ENCODE measurements at places on chromosomes 11 and 22.

- H3K27ac ChIP-seq = no peak overlapping the region
- no peaks in the 10 kb centered on the region for H3K27me3 ChIP-seq
- no peaks in the 10 kb centered on the region for H3K36me3 ChIP-seq
- H3K4me3 ChIP-seq = no peak overlapping the region
Observed at GRCh38 chr11:101188173-101188572, 58.6 kb upstream of the PGR start.

GRCh38 chr11:120835601-120836228, 188.2 kb upstream of the TBCEL start:
- H3K27me3 ChIP-seq = no peaks in the 10 kb centered on the region
- H3K4me1 ChIP-seq = no peaks in the 10 kb centered on the region
- no peak overlapping the region for H3K4me3 ChIP-seq
- DNase-seq = no peak

- DNase-seq = no peak
- H3K4me3 ChIP-seq = no peak overlapping the region
Observed at GRCh38 chr11:82756765-82757639, 23.3 kb upstream of the FAM181B start.

DNA sequence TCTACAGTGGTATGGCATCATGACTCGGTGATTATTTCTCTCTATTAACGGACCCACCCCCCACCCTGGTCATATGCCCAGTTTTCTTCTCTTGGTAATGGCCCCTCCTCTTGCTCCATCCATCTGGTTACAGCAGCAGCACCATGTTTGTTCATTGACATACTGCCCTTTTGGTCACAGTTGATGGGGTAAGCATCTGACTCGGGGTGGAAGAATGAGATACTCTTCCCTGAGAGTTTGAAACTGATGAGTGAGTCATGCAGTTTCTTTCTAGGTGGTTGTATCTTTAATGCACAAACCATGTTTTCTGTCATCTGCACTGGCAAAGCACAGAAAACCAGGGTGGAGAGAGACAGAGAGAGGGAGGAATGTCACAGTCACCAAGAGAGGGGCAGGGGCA, 126.0 kb downstream of the SYN3 start:
- DNase-seq = no peak
- no peaks in the 10 kb centered on the region for H3K27me3 ChIP-seq
- H3K4me1 ChIP-seq = no peaks in the 10 kb centered on the region

- no peak overlapping the region for H3K27ac ChIP-seq
- H3K4me1 ChIP-seq = no peaks in the 10 kb centered on the region
- no peaks in the 10 kb centered on the region for H3K27me3 ChIP-seq
- no peak for DNase-seq
- no peaks in the 10 kb centered on the region for H3K36me3 ChIP-seq
Observed at GRCh38 chr11:122931510-122931909, 49.0 kb downstream of the JHY start.

GRCh38 chr22:46052801-46053562, 76.0 kb upstream of the WNT7B start:
- peak overlapping the region; percentile 97 for H3K27ac ChIP-seq
- peaks cover 44% of the 10 kb centered on the region for H3K4me1 ChIP-seq
- no peaks in the 10 kb centered on the region for H3K27me3 ChIP-seq
- peak overlapping the region; percentile 32 for H3K4me3 ChIP-seq
- peaks cover 2% of the 10 kb centered on the region for H3K36me3 ChIP-seq

DNA sequence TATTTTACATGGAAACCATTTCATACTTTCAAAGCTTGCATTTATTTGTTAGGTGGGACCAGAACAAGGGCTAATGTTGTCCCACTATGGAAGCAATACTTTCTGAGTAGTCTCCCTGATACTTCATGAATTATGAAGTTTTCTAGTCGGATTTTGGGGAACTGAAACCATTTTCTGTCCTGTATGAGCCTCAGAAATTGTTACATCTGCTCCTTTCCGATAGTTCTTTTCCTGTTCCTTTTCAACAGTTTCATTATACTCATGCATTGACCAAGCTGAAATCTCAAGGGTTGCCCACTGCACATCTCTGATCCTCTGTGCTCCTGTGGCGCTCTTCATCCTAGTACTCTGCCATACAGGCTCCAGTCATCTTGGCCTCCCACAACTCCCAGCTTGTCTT, 31.5 kb upstream of the GLYATL1 start:
- no peak for DNase-seq
- peaks cover 4% of the 10 kb centered on the region for H3K27me3 ChIP-seq
- H3K4me1 ChIP-seq = no peaks in the 10 kb centered on the region
- no peak overlapping the region for H3K4me3 ChIP-seq
- no peaks in the 10 kb centered on the region for H3K36me3 ChIP-seq
- H3K27ac ChIP-seq = no peak overlapping the region

DNA sequence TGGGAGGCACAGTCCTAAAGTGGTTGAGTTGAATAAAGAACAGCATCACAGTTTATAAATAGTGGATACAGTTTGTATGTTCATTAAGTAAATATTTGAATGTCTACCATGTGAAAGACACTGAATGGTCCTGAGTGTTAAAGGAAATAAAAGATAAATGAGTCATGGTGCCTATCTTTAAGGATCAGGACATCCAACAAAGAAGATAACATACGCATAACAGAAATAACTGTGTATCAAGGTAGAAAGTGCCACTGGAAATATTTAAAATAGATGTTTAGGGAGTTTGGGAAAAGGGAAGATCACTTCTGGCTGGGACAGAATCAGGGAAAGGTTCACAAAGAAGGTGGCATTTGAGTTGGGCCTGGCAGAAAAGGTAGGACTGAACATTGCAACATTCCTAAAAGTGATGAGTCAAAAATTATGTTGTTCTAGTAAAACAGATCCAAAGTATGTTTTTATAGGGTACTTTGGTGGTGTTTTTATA, 41.5 kb downstream of the CSTPP1 start:
- H3K36me3 ChIP-seq = peaks cover 3% of the 10 kb centered on the region
- H3K27ac ChIP-seq = no peak overlapping the region
- DNase-seq = no peak
- no peak overlapping the region for H3K4me3 ChIP-seq
- no peaks in the 10 kb centered on the region for H3K27me3 ChIP-seq

GRCh38 chr11:59152312-59152951, 9.8 kb downstream of the FAM111A start:
- H3K27ac ChIP-seq = no peak overlapping the region
- H3K4me3 ChIP-seq = no peak overlapping the region
- no peak for DNase-seq
- no peaks in the 10 kb centered on the region for H3K4me1 ChIP-seq
- no peaks in the 10 kb centered on the region for H3K27me3 ChIP-seq

DNA sequence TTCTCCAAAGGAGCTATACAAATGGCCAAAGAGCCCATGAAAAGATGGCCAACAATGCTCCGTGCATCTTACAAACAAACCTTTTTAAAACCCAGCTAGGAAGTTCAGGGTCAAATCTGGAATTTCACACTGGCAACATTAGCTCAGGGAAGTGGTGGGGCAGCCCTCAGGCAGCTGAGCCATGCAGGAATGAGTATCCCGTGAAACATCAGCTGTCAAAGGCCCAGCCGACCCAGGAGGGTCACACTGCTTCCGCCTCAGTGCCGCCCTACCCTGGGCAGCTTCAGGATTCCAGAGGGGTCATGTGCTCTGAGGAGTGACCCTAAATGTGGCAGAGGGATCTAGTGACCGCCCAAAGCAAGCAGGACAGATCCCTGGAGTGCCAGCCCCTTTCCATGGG, 73.4 kb downstream of the LINC01488 start:
- H3K27me3 ChIP-seq = no peaks in the 10 kb centered on the region
- no peaks in the 10 kb centered on the region for H3K36me3 ChIP-seq
- no peak overlapping the region for H3K4me3 ChIP-seq
- DNase-seq = no peak
- H3K27ac ChIP-seq = no peak overlapping the region

DNA sequence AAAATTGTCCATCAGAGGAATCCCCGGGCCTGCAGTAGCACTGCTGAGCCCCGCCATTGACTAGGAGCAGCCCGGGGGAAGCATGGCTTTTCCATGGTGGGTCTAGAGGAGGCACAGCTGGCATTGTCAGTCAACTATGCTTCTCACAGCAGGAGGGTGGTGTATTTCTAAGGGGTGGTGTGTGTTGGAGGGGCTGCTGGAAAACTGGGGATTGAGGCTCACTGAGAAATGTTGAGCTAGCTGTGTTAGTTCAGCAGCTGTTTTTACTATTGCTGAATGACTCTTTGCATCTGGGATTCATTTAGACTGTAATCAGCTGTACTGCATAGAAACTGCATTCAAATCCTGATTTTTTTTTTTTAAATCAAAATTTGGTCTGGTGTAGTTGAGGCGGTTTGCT, 5.6 kb downstream of the DDX10 start:
- no peak for DNase-seq
- no peak overlapping the region for H3K27ac ChIP-seq
- H3K4me1 ChIP-seq = peaks cover 3% of the 10 kb centered on the region
- peaks cover 4% of the 10 kb centered on the region for H3K36me3 ChIP-seq
- H3K4me3 ChIP-seq = no peak overlapping the region

- H3K27me3 ChIP-seq = no peaks in the 10 kb centered on the region
- H3K27ac ChIP-seq = peak within 1 kb of the TSS; percentile 55
- H3K36me3 ChIP-seq = no peaks in the 10 kb centered on the region
- DNase-seq = peak; percentile 97
- peak within 1 kb of the TSS; percentile 63 for H3K4me3 ChIP-seq
Observed at GRCh38 chr11:118359295-118359958, at the start of gene UBE4A. Gene UBE4A (plus strand): TSS chr11:118359600. CDS start chr11:118365081, 5,481 bp downstream.

DNA sequence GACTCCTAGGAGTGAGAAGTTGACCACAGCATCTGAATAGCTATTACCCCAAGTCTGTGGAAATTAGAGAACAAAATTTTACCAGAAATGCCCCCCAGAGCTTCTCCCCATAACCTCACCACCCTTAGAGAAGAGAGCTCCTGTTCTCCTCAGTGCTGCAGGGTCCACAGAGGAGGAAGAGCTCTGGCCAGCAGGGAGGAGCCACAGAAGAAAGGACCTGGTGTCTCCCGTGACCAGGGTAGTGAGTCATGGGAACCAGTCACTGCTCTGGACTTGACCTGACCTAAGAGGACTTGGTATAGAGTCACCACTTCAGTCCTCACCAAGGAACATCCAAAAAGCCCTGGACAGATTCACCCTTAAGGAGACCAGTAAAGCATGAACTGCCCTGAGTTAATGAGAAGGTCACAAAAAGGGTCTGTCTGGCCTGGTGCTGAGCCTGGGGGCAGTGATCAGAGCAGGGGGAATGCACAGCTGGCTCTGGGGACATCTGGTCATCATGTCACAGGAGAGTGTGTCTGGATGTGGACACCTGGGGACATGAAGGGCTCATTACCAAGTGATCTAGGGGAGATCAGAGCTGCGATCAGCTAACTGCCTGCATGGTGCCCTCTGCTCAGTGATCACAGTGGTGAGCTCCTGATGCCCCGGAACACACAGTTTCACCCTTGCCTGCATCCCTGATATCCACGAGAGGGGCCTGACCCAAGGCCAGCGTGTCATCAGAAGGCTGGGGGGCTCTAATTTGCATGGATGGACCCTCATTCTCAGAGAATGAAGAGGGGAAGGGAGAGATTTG, 103.3 kb upstream of the TOP3B start:
- no peak overlapping the region for H3K27ac ChIP-seq
- no peaks in the 10 kb centered on the region for H3K27me3 ChIP-seq
- no peak for DNase-seq
- H3K36me3 ChIP-seq = no peaks in the 10 kb centered on the region
- no peaks in the 10 kb centered on the region for H3K4me1 ChIP-seq
- no peak overlapping the region for H3K4me3 ChIP-seq

DNA sequence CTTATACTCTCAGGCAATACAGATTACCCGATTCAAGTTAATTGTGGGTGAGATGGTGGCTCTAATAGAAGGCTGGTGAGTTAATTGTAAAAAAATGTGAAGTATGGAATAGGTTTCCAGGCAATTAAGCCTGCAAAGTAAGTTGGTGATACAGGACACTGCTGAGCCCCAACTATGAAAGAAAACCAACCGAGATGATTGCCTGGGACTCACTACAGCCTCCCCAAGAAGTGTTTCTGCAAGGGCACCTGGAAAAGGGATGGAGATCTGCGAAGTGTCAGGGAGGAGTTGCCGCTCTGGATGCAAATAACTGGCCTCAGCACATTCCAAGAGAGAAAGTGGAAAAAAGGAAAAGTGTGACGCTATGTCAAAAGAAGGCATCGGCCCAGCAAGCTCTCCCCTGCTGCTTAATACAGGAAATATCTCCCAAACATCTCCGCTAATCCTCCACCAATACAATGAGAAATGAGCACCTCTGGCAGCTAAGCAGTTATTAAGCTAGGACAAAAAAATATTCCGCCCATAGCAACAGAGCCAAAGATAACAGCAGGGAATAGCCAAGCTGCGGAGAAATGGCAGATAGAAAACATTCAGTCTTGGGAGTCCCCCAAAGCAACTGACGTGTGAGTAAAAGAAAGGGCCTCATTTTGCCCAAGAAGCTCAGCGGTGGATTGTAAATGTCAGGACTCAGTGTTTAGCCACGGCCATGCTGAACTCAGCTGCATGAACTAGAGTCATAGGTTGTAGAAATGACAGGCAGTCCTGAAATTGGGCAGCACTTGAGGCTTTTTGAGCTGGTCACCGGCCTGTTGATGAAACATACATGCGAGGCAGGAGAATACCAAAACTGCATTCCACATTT, 133.7 kb downstream of the SNX19 start:
- no peaks in the 10 kb centered on the region for H3K36me3 ChIP-seq
- peak; percentile 88 for DNase-seq
- peak overlapping the region; percentile 44 for H3K27ac ChIP-seq
- H3K27me3 ChIP-seq = no peaks in the 10 kb centered on the region
- H3K4me1 ChIP-seq = peaks cover 3% of the 10 kb centered on the region

- no peak for DNase-seq
- no peak overlapping the region for H3K4me3 ChIP-seq
- H3K27ac ChIP-seq = no peak overlapping the region
- H3K36me3 ChIP-seq = no peaks in the 10 kb centered on the region
- H3K27me3 ChIP-seq = no peaks in the 10 kb centered on the region
- peaks cover 11% of the 10 kb centered on the region for H3K4me1 ChIP-seq
Observed at GRCh38 chr11:34205326-34206035, 100.1 kb downstream of the NAT10 start.

DNA sequence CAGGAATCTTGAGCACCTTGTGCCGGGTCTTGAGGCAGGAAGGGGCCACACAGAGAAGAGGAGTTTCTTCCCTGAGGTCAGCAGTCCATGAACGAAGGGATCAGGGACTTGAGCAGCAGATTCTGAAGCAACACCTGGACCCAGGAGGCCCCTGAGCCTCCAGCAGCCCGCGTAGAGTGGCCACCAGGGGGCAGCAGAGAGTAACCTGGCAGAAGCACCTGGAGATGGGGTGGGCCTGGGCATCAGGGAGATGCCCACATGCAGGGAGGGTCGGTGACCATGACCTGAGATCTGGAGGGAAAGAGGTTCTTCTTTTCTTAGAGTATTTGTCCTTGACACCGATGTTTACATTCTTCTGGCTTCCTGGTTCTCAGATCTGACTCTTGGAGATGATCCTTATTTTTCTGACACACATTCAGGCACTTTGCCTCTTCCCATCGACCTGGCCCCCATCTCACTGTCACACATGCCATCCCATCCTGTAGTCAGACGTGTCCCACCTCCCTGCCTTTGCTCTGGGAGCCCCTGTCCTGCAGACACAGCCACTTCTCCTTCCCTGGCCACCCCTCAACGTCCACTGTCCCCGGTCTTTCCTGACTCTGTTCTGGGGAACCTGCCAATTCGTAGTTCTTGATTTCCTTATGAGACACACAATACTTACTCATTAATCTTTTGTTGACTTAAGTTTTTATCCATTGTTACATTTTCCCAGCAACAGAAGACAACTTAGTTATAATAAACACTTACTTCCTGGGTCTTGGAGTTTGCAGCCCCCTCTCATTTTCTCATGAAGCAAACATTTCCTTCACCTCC, 66.5 kb downstream of the GGTLC2 start:
- no peaks in the 10 kb centered on the region for H3K27me3 ChIP-seq
- H3K36me3 ChIP-seq = no peaks in the 10 kb centered on the region
- peak; percentile 59 for DNase-seq
- H3K4me1 ChIP-seq = no peaks in the 10 kb centered on the region
- no peak overlapping the region for H3K27ac ChIP-seq
